Activated naive CD8-positive, alpha-beta T cell treated with anti-CD3 and anti-CD28 coated beads, Interleukin-2, amount 10 ng/mL, durations not matched to agents 7 days and 5 days (primary cell): ENCODE measurements at places on chromosomes 7 and 10.

- peaks cover 21% of the 10 kb centered on the region for H3K27me3 ChIP-seq
- H3K36me3 ChIP-seq: no peaks in the 10 kb centered on the region
- H3K27ac ChIP-seq: no peak overlapping the region
- H3K4me3 ChIP-seq: no peak overlapping the region
These were observed 478.6 kb downstream of the PLXNA4 start for GRCh38 chr7:132097550-132098134.

DNA sequence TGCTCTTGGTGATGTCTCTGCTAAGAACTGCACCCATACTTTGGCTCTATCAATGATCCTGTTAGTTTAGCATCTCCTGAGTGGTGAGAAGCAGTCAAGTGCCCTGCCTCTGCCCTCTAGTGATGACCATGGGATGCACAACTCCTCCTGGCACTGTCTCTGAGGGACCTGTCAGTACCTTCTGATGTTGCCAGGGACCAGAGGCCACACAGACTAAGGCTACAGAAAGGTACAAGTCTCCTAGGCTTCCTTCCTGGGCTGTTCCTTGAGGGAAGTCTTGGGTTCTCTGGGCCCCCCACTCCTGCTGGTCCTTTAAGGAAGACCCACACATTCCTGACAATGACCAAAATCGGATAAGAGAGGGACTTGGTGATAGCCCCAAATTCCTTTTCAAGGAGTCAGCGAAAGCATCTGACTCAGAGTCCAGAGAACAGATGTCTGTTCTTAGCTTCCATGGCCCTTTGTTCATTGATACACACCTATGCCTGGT, 15.3 kb downstream of the NKX2-3 start:
- no peaks in the 10 kb centered on the region for H3K36me3 ChIP-seq
- H3K27ac ChIP-seq: no peak overlapping the region
- no peak overlapping the region for H3K4me3 ChIP-seq
- DNase-seq: no peak

GRCh38 chr10:1938317-1938716, 201.0 kb upstream of the ADARB2 start:
- no peaks in the 10 kb centered on the region for H3K36me3 ChIP-seq
- peaks cover 17% of the 10 kb centered on the region for H3K4me1 ChIP-seq
- H3K27ac ChIP-seq: peak overlapping the region; percentile 96
- DNase-seq: no peak
- H3K27me3 ChIP-seq: no peaks in the 10 kb centered on the region

DNA sequence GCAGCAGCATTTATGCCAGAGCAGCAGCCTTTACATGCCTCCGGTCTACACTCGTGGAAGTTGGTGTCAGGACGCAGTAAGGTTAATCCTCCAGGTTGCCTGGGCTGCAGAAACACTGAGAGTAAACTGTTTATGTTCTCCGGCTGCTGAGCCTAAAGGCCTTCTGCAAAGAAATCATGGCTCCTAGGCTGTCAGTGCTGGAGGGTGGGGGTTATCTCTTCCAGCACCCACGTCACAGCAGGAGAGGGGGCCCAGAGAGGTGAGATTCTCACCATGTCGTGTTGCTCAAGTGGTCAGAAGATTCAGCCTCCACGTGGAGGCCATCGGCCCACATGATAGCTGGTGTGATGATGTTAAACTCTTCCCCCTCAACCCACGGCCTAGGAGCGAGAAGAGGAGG, 41.2 kb downstream of the COL13A1 start:
- no peaks in the 10 kb centered on the region for H3K36me3 ChIP-seq
- no peaks in the 10 kb centered on the region for H3K4me1 ChIP-seq
- no peak for DNase-seq
- H3K27ac ChIP-seq: no peak overlapping the region
- peaks cover 29% of the 10 kb centered on the region for H3K27me3 ChIP-seq
- H3K4me3 ChIP-seq: no peak overlapping the region

DNA sequence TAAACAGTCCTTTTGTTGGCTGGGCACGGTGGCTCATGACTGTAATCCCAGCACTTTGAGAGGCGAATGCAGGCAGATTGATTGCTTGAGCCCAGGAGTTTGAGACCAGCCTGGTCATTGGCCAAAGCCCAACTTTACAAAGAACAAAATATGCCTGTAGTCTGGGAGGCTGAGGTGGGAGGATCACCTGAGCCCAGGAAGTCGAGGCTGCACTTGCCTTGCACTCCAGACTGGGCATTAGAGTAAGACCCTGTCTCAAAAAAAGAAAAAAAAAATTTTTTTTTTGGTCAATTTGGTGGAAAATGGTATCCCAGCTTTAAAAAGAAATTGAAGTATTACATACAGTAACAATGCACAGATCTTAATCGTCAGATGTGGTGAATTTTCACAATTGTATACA, 4.8 kb downstream of the GLRX3 start:
- H3K36me3 ChIP-seq: peaks cover 24% of the 10 kb centered on the region
- no peak for DNase-seq
- H3K27me3 ChIP-seq: no peaks in the 10 kb centered on the region
- peak overlapping the region; percentile 30 for H3K4me3 ChIP-seq
- no peak overlapping the region for H3K27ac ChIP-seq
- peaks cover 50% of the 10 kb centered on the region for H3K4me1 ChIP-seq

GRCh38 chr10:29613791-29614190, 21.0 kb downstream of the SVIL start:
- H3K27me3 ChIP-seq: peaks cover 2% of the 10 kb centered on the region
- no peak overlapping the region for H3K4me3 ChIP-seq
- H3K4me1 ChIP-seq: no peaks in the 10 kb centered on the region
- H3K36me3 ChIP-seq: peaks cover 5% of the 10 kb centered on the region
- H3K27ac ChIP-seq: no peak overlapping the region

GRCh38 chr7:138952791-138953190, 28.4 kb downstream of the KIAA1549 start:
- no peak overlapping the region for H3K4me3 ChIP-seq
- DNase-seq: no peak
- H3K4me1 ChIP-seq: peaks cover 5% of the 10 kb centered on the region
- H3K36me3 ChIP-seq: no peaks in the 10 kb centered on the region
- no peak overlapping the region for H3K27ac ChIP-seq

- peaks cover 2% of the 10 kb centered on the region for H3K4me1 ChIP-seq
- H3K36me3 ChIP-seq: no peaks in the 10 kb centered on the region
- no peak overlapping the region for H3K27ac ChIP-seq
- no peak for DNase-seq
These were observed 14.5 kb downstream of the LSMEM1 start for GRCh38 chr7:112495156-112495788.

DNA sequence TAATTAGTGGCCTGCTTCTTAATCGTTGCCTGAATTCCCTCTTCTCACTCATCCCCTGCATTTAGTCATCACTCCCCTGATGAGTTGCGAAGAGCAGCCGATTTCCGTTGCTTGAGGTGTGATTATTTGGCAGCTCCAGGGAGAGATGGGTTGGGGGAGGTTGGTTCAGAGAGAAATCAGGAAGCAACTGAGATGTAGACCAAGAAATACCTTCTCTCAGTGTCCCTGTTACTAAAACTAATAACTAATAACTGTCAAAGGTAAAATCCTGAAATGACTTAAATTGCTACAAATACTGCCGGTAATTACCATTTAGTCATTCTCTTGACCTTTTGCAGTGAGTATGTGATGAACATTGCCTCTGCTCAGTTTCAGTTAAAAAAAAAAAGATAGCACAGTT, 76.9 kb downstream of the ELMO1 start:
- no peaks in the 10 kb centered on the region for H3K27me3 ChIP-seq
- H3K36me3 ChIP-seq: peaks cover 10% of the 10 kb centered on the region
- H3K4me1 ChIP-seq: peaks cover under 1% of the 10 kb centered on the region
- DNase-seq: no peak
- no peak overlapping the region for H3K4me3 ChIP-seq

DNA sequence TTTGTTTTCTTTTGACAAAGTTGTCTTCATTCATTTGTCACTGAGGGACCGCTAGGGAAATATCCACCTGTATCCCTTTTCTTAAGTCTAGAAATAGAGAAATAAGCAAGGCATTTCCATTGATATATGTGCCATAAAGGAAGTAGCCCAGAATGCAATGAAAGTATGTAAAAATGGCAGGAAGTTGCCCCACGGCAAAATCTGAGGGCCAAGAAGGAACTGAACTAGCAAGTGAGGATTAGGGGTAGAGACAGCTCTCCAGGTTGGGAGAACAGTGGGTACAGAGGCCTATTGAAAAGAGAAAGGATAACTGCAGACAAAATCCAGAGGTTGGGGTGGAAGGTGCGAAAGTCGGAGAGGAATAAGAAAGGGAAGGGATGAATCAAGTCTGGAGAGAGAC, 56.6 kb upstream of the TOMM7 start:
- H3K27me3 ChIP-seq: no peaks in the 10 kb centered on the region
- H3K36me3 ChIP-seq: peaks cover 12% of the 10 kb centered on the region
- peak overlapping the region; percentile 24 for H3K27ac ChIP-seq
- H3K4me1 ChIP-seq: peaks cover 9% of the 10 kb centered on the region
- no peak for DNase-seq
- no peak overlapping the region for H3K4me3 ChIP-seq

DNA sequence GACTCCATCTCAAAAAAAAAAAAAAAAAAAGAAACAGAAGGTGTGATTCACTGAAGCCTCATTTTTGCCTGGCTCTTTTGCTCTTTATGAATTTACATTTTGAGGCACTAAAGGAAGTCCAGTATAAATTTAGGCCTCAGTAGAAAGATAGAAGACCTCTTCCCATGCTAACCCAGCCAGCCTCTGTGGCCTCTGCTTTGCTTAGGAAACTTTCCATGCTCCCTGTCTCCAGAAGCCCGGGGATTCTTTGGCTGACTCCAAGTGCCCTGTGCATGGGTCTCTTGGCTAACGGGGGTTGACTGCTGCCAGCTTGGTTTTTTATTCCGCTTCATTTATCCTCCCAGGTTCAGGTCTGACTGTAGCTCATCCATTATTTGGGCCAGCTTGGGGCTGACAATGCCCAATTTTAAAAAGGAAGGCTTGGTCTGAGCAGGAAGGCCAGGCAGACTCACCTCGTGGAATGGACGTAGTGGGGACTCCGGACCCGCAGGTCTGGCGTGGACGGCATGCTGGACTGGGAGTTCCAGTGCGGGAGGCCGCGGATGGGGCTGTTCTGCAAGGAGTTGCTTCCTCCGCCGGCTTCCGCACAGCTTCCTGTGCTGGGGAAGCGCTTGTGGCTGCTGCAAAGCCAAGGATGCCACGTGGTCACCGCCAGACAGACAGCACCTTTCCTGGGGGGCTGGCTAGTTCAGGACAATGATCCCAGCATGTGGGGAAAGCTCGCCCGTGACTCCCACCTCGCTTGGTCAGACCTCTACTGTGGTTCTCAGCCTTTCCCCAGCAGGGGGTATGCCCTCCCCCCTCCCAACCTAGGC, 72.3 kb downstream of the PRPF18 start:
- H3K4me3 ChIP-seq: peak overlapping the region; percentile 35
- H3K27ac ChIP-seq: peak overlapping the region; percentile 21
- peak; percentile 45 for DNase-seq
- no peaks in the 10 kb centered on the region for H3K36me3 ChIP-seq

DNA sequence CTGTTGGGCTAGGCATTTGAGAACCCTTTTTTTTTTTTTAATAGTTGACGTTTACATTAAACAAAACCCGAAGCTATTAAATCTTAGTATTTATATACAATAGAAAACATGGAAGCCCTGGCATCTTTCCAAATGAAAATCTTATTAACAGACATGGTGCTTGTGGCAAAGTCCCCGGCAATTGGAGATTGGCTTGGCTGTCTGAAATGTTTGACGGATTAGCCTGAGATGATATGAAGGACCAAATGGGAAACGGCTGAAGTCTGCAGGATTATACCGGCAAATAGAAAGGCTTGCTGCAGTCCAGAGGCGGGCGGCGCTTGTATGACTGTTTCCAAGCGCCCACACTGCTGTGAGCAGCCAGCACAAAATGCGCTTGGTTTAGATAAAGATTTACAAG, 105.6 kb downstream of the BUB3 start:
- H3K27me3 ChIP-seq: peaks cover 3% of the 10 kb centered on the region
- H3K4me3 ChIP-seq: no peak overlapping the region
- H3K4me1 ChIP-seq: no peaks in the 10 kb centered on the region

DNA sequence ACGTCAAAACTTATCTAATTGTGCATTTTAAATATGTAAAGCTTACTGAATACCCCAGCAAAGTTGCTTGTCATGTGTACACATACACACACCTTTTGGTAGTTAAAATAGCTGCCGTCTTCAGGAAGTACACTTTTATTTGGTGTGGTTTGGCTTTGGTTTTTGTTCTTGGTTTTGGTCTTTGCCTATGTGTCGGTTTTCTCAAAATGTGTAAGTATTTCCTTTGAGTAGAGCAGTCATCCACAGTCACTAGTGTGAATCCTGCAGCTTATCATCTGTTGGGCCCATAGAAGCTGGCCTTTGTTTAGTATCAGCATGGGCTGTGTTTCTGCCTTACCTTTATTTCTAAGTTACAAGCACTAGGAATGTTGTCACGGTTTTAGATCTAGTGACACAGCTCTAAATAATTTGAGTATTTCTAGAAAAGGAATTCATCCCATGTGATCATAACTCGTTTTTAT, 35.3 kb downstream of the NET1 start:
- no peak for DNase-seq
- peak overlapping the region; percentile 74 for H3K27ac ChIP-seq
- no peaks in the 10 kb centered on the region for H3K27me3 ChIP-seq
- H3K4me1 ChIP-seq: peaks cover 41% of the 10 kb centered on the region

- no peak overlapping the region for H3K27ac ChIP-seq
- H3K36me3 ChIP-seq: peaks cover 16% of the 10 kb centered on the region
- DNase-seq: no peak
- H3K27me3 ChIP-seq: no peaks in the 10 kb centered on the region
These were observed 214.9 kb upstream of the TCF7L2 start for GRCh38 chr10:112735041-112735695.

GRCh38 chr7:92404170-92404614, 43.1 kb upstream of the GATAD1 start:
- H3K27me3 ChIP-seq: no peaks in the 10 kb centered on the region
- H3K4me1 ChIP-seq: peaks cover 19% of the 10 kb centered on the region
- peak overlapping the region; percentile 32 for H3K27ac ChIP-seq
- H3K4me3 ChIP-seq: peak overlapping the region; percentile 53
- peaks cover 17% of the 10 kb centered on the region for H3K36me3 ChIP-seq
